Midbrain (tissue), 1 donor: ENCODE measurements at places on chromosomes 6 and 20.

DNA sequence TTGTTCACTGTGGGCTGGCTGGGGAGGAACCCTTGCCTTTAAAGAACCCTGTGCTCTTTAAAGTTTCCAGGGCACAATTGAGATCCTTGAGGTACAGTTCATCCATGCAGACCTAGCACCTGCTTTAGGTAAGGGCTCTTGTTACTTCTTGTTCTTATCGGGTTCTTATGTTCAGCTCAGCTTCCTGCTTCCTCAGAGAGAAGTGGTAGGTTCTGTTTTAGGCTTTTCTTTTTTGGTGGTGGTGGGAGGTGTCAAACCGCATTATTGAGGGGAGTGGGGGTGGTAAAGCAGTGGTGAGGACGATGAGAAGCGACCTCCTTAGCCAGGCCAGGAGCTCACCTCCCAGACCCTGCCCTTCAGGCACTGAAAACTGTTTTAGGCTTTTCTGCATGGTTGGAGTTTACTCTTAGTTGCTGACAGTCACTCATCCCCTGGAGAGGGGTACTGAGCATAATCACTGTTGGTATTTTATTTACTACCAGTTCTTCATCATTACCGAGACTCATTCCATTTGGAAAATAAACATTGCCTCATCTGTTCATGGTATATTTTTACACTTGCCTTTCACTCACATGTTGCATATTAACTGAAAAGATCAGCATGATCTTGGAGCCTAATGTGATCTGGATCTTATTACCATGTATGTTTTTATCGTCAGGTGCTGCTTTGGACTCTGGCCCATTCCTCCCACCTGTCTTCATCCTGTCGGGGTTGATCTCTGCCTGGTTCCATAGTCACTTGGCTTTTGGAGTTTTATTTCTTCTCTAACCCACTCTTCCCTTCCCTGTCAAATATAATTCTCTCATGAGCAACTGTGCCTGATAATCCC is 35.4 kb downstream of the SLC16A10 start:
- no peak for DNase-seq

DNA sequence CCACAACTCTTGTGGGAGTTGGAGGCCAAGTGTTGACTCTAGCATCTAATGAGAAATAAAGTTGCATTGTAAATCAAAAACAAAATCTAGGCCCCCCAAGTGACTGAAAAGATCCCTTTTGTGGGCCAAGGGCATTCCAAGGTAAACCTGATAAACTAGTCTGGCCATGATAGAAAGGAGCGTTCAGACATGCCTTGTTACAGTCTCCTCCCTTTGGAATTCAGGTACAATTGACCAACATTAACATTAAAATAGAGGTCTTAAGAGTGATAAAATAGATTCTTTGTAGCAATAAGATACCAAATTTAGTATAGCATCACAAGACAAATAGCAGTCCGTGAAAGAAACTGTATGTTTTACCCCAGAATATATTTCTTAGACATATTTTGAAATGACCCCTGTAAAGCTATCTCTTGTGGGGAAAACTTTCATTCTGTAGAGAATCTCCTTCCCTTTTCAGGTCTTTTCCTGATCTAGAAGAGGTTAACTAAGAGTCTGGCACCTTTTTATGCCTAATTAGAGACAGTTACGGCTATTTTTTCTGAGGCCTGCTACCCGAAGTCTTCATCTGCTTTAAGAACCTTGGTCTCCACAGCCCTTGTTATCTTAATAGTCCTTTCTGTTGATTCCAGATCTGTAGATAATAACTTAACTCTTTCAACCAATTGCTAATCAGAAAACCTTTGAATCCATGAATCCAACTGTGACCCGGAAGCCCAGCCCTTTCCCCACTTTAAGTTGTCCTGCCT is 495.4 kb upstream of the MMS22L start:
- DNase-seq = no peak

- DNase-seq = no peak
These were observed 216.2 kb downstream of the CD83 start for GRCh38 chr6:14333556-14334305.

- no peak for DNase-seq
These were observed 1.3 kb upstream of the TAPBP start for GRCh38 chr6:33314943-33315792.

GRCh38 chr6:117487821-117488220 is 5.3 kb downstream of the DCBLD1 start:
- no peak for DNase-seq

- peak; percentile 45 for DNase-seq
These were observed 2.0 kb downstream of the CEBPB start for GRCh38 chr20:50192364-50193198.

- DNase-seq = no peak
These were observed 281.8 kb downstream of the NRN1 start for GRCh38 chr6:5724911-5725310.

DNA sequence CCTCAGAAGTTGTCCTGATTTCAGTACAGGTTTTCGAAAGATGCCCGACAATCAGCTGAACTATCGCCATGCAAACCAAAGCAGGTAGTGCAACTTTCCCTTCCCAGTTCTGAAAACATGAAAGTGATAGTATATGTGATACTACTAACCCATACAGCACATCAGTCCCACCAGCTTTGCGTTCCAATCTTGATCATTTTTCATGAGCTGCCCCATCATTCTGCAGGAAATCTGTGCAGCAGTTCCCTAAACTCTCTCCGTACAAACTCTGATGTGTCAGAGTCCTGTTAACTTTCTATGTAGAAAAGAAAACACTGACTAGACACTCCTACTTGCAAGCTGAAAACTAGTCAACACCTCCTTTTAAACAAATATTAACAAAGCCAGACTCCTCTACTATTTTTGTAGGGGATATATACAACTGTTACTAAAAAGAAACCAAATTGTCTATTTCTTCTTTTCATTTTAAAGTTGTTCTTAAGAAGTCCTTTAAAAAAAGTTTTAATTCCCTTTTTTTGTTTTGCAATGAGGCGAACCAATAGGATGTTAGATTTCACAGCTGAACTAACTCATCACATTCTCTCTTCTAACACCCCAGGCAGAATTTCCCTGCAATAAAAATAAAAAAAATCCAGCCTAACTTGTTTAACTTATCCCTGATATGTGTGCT is 99.6 kb upstream of the DST start:
- peak; percentile 31 for DNase-seq

DNA sequence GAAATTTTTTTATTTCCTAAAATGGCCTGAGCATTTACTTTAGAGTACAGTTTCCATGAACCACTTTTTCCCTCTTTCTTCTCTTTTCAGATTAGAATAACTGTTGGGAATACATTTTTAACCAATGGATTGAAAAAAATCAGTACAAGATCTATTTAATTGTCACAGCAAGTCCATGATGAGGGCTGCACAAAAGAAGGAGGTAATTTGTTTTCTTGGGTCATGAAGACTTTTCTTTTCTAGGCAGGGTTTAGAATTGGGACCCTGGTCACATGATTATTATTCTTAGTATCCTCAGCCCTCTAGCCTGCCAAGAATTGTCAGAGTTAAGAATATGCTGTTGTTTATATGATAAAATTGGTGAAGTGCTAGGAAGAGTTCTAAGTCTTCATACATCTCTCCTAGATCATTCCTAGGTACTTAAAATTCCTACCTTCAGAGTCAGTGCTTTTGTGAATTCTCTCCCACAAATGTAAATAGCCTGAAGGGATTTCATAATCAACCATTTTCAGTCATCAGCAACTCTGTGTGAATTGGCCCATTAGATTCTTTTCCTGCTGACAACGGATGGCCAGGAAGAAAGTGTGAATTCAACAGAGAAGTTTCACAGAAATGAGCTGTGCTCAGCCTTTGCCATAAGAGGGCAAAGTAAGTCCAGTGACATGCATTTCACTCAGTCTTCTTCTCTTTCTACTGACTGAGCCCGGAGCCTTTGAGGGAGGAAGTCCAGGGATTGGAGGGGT is 32.4 kb upstream of the TPBG start:
- DNase-seq = no peak

DNA sequence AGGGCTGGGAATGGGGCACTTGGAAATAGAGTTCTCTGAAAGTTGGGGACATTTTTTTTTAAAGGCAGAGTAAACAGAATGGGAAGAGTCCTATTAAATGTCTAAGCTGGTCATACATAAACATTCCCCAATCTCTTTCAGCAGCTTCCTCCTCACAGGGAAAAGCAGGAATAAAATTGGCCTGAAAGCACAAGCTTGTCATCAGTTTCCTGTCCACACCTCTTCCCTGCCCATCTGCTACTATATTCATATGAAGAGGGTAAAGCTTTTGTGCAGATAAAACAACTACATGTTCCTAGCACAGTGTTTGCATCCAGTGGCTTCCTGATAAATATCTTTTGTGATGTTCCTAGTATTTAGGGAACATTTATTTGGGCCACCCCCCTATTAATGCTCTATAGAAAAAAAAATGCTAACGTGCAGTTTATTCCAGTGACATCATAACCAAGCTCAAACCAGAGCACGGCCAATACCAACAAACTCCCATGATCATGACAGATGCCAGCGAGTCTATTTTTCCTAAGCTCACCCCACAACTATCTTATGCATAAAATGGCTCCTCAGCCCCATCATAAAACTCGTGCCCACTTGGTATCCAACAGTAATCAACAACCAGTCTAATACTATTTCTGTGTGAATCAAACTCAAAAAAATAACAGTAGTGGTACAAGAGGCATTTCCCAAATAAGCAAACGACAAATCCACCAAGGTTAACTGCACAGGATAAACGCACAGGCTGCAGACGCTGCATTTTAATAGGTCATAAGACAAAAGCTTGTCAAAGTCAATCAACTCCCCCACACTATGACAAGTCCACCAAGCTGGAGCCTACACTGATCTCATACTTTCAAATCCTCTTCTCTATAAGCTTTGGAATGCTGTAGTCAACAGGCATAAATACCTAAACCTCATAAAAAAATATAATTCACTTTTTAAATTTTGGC is 95.3 kb downstream of the EPB41L2 start:
- no peak for DNase-seq

GRCh38 chr20:18588574-18588933 is 700 bp downstream of the DTD1 start:
- no peak for DNase-seq

- no peak for DNase-seq
These were observed 157.1 kb downstream of the BCKDHB start for GRCh38 chr6:80263585-80263984.

DNA sequence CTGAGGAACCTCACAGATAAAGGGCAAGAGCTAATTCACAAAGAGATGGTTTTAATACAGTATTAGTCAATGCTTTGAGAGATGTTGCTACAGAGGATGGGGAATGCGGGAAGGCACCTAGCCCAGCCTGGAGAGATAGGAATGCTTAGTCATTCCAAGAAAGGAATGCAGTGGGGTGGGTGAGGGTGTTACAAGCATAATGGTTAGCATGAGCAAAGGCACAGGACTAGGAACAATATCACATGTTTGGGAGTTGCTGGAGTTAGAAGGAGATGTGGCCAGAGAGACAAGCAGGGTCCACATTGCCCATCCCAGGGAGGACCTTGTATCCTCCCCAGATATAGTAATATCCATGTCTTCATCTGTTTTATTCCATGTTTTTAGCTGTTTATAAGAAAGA is 107.0 kb upstream of the OGFRL1 start:
- no peak for DNase-seq

DNA sequence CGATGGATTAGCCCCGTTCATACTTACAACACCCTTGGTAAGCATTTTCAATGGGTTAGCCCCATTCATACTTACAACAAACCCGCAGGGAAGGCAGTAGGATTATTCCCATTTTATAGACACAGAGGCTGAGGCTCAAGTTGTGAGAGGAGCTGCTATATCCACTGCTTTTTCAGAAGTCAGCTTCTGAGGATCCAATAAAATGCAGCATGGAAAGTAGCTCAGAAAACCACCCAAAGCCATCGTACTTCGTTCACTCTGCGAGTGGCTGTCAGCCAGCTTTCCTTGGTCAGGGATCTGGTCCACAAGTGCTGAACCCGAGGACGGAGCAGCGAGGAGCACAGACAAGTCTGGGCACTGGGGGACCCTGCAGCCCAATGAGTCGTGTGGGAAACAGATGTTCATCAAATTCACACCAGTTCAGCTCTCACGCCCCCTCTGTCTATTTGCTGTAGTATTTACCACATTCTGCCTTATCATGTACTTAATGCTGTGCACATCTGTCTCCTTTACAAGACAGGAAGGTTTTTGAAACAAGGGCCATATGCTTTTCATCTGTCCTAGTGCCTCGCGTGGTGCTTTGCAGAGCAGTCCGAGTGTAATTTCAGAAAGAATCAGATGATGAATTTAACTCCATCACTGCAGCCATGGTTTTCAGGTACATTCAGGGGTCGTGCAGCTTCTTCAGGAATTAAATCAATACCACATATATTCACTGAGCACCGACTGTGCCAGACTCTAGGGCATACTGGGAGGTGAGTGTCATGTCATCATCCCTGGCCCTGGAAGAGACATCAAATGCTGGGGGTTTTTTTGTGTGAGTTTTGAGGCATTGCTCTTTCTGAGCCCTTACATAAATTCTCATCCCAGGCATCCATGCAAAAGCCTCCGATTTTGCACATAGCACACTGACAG is 256.9 kb downstream of the CDH26 start:
- DNase-seq = no peak

DNA sequence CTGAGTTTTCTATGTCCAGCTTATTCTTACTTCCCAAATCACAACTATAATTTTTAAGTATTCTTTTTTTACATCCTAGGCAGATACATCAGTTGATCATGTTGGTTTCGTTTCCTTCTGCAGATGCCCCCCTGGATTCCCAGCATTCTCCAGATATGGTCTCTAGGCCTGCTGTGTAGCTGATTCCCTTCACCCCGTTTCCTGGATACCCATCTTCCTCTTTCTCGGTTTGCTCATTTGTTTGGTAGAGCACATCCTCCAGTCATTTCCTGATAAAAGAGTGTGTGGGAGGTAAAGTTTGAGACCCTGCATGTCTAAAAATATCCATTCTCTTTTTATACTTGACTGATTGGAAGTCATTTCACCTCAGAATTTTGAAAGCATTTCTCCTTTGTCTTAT is 66.4 kb downstream of the ANKS1A start:
- no peak for DNase-seq

DNA sequence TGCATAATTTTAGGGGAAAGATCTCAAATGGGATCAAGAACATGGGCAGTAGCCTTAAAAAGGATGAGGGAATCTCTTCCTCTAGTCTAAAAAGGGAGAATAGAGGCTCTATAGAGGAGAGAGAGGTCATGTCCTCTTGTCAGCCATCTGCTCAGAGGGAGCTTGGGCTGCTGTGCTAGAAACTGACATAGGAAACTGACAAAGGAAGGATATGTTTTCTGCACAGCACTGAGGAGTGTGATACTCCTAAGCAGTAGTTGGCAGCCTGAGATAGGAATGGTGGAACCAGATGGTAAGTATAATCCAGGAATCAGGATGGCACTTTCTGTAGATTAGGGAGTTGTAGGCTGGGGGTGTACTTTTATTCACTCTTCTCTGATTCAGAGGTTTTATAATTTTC is 59.2 kb downstream of the PTPRA start:
- no peak for DNase-seq

- DNase-seq = no peak
These were observed 176.4 kb upstream of the CST7 start for GRCh38 chr20:24772667-24773066.
